ENCODE measurements at places on chromosomes 13 and 19.

- DNase-seq: no peak
Measured at GRCh38 chr13:113446488-113446854, 6.8 kb downstream of the ADPRHL1 start.

- DNase-seq: no peak
Measured at GRCh38 chr13:92769046-92769445, 457.6 kb upstream of the GPC6 start.

DNA sequence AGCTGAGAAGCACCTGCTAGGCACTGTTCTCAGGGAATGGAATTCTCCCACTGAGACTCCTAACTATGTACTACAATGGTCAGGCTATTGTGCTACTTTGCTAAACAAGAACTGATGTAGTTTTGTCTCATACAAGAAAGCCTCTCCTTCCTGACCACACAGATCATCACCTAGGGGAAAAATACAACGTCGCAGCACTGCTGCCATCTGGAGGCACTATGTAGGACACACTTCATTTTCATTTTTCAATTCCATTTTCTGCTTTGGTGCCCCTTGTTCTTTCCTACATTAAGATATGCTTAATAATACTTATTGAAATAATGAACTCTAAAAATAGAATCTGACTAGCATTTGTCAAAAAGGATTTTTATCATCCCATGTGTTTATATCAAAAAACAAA is 21.1 kb downstream of the PROSER1 start:
- DNase-seq: no peak

- DNase-seq: no peak
Measured at GRCh38 chr13:29067306-29067945, 247.3 kb downstream of the MTUS2 start.

DNA sequence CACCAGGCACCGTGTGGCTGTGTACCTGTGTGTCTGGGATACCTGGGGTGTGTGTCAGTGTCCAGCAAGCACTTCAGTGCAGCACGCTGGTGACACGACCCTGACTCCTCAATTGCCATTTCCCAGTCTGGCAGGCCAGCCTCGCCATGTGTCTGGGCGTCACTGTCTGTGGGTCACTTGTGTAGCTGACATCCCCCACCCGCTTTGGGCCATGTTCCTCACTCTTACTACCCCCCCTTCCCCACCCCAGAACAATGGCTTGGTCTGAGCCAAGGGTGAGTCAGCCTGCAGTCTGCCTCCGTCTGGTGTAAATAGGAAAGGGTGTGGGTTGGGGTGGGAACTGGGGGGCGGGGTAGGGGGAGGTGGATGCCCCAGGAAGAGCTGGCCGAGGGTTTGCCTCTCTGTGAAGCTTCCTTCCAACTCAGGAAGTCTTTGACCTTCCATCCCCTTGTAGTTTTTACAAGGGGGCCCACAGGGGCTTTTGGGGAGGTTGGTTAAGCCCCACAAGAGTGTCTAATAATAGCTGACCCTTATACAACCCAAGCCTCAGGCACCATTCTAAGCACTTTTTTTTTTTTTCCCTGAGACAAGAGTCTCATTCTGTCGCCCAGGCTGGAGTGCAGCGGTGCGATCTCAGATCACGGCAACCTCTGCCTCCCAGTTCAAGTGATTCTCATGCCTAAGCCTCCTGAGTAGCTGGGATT is 17.6 kb downstream of the NOVA2 start:
- DNase-seq: no peak

- DNase-seq: peak; percentile 35
Measured at GRCh38 chr19:19860756-19861390, 4.8 kb upstream of the ZNF253 start.

DNA sequence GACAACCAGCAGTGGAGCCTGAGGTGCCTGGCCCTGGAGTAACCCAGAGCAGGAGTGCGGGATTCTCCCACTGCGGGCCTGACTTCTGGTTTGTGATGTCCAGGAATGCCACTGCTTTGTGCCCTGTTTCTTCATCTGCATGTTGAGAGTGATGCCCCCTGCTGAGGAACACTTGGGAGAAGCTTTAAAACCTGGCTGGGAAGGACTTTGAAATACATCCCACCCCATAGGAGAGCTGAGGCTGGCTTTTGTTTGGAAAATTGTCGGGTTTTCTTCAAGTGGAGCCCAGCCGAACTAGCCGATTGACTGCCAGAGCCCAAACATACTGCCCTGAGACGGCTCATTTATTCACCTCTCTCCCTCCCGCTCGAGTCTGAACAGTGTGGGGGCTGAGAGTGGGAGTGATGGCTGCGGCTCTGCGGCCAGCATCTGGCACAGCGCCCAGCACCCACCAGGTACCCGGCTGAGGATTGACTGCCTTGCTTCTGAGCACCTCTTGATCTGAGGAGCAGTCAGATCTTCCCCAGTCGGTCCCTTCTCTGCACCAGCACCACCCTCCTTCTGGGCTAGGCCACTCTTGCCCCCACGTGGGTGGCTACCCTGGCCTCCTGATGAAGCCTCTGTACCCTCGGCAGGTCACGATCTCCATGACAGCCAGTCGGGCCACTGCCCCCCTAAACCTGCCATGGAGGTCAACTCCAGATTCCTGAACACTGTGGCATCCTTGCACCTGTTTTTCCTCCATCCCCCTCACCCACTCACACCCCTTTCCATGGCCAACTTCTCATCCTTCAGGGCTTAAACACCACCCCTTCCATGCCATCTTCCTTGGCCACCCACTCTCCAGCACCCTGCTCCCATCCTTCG is 148.9 kb downstream of the SIPA1L3 start:
- no peak for DNase-seq

DNA sequence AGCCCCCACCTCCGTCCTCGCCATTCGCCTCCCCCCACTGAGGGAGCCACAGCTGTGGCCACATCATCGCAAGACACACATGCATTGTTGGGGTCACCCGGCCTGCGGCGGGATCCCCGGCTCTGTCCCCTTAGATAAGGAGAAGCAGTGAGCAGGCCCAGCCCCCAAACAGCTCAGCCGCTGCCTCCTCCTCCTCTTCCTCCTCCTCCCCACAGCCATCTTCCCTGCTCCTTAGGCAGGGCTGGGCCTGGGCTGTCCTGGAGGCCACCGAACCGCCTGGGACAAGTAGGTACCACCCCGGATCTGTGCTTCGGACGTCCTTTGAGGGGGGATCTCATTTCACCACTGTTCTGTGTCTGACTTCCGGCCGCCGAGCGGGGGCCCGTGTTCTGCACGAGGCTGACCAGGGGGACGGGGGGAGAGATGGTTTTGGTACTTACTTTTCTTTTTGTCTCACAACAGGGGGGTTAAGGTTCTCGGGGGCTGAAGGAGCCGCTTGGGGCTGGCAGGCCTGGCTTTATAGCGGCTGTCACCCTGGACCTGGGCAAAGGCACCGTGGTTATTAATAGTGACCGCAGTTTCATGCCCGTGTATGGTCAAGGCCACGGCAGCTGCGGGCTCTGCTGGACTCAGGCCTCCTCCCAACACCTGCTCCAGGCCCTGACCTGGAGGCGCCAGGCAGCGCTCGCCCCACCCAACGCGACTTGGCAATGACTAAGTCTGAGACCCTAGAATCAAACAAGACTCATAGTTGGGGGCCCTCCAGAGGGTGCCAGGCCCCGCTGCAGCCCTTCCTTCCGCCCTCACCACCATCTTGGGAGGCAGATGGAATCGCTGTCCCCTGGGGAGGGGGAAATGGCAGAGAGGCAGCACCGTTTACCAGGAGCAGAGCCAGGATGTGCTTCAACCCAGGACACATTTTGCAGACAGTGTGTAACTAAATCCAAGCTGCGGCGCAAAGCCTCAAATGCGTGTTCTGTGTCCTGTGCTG is 18.3 kb downstream of the NMRK2 start:
- no peak for DNase-seq

GRCh38 chr13:22076658-22077057 is 405.8 kb downstream of the FGF9 start:
- no peak for DNase-seq

GRCh38 chr19:29381353-29382203 is 144.2 kb upstream of the VSTM2B start:
- DNase-seq: no peak

- no peak for DNase-seq
Measured at GRCh38 chr19:2922987-2923386, 21.8 kb downstream of the ZNF77 start.

Measured in activated T-helper 1 cell treated with Interleukin-2 at 50 U/mL for 16 hours (primary cell).